OCI-LY7 (cell line): ENCODE measurements at places on chromosomes 4 and X. TPM values are rescaled to one million over a fixed set of nuclear protein-coding genes. Genes with fewer than 3 reads are reported as not detected.
A peak's percentile ranks its signal among the peaks of the same experiment; 100 is the strongest.

DNA sequence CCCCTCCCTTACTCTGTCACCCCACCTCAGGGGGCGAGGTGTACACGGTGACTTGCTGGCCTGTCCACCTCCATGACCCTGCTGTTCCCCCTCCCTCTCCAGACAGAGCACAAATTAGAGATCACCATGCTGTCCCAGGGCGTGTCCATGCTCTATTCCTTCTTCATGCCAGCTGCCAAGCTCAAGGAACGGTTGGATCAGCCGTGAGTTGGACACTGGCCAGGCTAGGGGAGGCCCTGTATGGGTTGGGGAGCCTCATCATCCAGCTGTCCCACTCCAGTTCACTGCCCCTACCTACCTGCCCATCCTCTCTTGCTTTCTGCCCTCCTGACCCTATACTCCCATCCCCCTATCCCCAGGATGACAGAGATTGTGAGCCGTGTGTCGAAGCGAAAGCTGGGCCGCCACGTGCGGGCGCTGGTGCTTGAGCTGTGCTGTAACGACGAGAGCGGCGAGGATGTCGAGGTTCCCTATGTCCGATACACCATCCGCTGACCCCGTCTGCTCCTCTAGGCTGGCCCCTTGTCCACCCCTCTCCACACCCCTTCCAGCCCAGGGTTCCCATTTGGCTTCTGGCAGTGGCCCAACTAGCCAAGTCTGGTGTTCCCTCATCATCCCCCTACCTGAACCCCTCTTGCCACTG lies 3.9 kb upstream of the CDK16 start:
- no peak for DNase-seq

- DNase-seq, result no peak
Measured at GRCh38 chrX:136662104-136662503, 14.1 kb downstream of the CD40LG start.

- DNase-seq, result no peak
Measured at GRCh38 chr4:2361366-2362265, 56.8 kb downstream of the ZFYVE28 start.

DNA sequence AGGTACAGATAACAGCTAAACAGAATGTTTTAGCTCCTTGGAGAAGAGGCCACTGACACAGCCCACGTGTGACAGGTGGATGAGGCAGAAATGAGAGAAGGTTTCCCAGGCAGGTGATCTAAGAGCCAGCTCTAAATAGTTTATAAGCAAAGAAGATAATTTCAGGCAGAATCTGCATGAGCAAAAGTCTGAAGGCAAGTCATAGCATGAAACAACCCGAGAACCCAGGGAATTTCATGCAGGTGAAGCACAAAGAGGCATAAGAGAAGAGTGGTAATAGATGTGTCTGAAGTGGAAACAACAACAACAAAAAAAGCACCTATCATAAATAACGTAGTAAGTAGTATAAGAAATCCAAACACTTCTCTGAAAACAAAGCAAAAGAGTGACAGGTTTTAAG lies 275.8 kb upstream of the CPEB2 start:
- DNase-seq, result no peak

DNA sequence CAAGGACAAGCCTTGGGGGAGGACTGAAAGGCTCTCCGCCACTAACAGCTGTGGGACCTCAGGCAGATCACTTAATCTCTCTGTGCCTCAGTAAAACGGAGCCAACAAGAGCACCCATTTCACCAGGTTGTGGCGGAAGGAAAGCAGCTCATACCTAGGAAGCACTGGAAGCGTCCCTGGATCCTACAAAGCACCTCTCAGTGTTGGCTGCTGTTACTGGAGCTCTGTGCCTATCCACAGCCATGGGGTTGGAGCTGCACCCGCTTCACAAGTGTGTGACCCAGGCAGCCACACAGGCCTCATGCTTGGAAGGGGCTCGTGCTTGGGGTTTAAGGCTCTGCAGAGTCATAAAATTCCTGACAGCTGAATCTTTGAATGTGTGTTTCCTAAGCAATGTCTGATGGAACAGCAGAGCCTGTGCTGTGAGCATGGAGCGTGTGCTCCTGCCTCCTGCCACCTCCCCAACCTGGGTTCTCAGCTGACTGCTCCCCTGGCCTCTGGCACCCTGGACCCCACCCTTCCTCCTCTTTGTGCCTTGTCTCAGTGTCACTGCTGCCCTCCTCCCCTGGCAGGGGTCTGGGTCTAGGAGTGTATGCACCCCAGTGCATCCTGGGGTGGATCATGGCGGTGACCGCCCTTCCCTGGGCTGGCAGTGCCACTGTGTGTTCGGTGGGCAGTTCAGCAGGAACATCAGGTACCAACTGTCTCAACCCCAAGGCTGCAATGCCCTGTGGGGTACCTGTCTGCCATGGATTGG lies 14.4 kb upstream of the MAN2B2 start:
- DNase-seq, result no peak

MUC7 gene
- total RNA-seq, result not detected in 2 replicates

DNA sequence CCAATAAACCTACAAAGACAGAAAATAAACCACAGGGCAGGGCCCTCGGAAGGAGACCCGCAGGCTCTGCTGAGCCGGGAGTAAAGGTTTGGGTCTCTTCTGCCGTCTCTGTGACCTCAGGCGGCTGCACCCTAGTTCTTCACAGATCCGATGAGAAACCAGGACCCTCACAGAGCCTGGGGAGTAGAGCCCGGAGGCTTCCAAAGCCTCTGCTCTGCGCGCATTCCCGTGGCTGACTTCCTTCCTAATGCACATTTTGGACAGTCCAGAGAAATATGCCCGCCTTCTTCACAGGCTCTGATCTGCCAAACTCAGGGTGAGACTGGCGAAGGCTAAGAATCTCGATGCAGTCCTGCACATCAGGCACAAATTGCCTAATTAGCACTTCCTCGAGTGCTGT lies 245.5 kb downstream of the EVC2 start:
- no peak for DNase-seq

- DNase-seq, result no peak
Measured at GRCh38 chr4:96354036-96354712, 514.3 kb downstream of the PDHA2 start.

GRCh38 chr4:138399081-138399480 lies 156.9 kb upstream of the SLC7A11 start:
- DNase-seq, result no peak

- no peak for DNase-seq
Measured at GRCh38 chrX:130174045-130174704, 2.4 kb downstream of the RAB33A start.

DNA sequence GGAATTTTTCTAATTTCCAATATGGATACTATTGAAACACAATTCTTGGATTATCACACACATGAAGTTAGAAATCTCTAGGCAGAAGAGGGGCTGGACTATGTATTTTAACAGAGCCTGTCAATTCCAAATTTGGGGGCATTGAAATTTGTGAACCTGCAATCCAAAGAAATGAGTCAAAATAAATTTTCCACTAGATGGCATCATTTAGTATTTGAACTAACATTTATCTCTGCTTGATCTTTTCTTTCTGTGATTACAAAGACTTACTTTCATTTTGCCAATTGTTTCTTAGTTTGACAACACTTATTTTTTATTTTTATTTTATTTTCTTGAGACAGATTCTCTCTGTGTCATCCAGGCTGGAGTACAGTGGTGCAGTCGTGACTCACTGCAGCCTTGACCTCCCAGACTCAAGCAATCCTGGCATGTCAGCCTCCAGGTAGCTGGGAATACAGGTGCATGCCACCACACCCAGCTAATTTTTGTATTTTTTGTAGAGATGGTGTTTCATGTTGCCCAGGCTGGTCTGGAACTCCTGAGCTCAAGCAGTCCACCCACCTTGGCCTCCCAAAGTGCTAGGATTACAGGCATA lies 2.7 kb upstream of the PYURF start:
- peak; percentile 33 for DNase-seq

GRCh38 chrX:44244008-44244407 lies 99.5 kb downstream of the EFHC2 start:
- peak; percentile 3 for DNase-seq
